ENCODE measurements at places on chromosomes 4 and X.

DNA sequence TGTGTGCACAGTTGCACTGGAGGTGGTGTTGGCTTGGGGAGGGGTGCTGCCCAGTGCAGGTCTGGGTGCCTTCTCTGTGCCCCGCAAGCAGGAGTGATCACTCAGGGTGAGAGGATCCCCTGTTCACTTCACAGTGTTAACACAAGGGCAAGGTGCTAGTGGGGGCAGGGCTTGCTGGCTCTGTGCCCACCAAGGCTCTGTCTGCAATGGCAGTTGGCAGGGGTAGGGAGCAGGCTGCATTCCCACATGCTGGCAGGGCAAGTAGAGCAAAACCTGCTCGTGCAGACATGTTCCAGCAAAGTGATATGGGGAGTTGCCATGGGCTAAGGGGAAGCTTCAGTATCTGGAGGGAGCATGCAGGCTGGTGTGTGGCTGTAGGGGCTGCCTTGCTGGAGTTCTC lies 428.0 kb downstream of the ZNF674 start:
- DNase-seq, result no peak

- no peak for DNase-seq
Observed at GRCh38 chr4:163171590-163171989, 4.9 kb upstream of the NAF1 start.

GRCh38 chr4:89221167-89221867 lies 86.3 kb downstream of the GPRIN3 start:
- no peak for DNase-seq

DNA sequence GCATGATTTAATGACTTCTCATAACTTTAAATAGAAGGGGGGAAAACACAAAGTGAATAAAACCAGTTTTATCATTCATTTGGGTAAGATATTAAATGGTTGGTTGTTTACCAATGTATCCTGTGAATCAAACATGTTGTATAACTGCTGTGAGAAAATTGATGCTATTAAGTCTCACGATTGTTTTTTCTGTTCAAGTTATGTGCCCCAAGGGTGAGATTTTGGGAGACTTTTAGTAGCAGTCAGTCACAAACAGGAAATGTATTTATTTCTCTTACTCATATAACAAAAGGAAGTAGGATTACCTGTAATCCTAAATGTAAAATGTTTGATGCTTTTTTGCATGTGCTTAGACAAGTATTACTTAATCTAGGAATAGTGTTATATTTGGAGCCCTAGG lies 39.2 kb downstream of the MTHFD2L start:
- DNase-seq, result no peak

GRCh38 chr4:24917076-24917856 lies 4.4 kb upstream of the CCDC149 start:
- no peak for DNase-seq

DNA sequence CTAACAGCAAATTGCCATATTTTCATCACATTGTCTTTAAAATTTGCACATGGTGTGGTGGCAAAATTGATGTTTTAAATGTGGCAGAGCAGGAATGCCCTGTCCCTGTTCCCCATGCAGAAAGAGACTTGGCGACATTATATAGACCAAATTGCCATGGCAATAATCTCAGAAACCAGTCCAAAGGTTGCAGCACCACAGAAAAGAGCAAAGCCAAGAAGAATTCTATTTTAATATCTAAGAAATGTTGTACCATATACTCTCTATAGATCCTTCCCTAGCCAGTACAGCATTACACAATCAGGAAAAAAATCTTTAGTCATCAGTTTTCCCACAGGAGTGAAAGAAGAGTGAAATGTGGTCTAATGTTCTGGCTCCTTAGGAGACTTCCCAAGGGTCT lies 80.0 kb downstream of the UGT2B28 start:
- DNase-seq, result no peak

DNA sequence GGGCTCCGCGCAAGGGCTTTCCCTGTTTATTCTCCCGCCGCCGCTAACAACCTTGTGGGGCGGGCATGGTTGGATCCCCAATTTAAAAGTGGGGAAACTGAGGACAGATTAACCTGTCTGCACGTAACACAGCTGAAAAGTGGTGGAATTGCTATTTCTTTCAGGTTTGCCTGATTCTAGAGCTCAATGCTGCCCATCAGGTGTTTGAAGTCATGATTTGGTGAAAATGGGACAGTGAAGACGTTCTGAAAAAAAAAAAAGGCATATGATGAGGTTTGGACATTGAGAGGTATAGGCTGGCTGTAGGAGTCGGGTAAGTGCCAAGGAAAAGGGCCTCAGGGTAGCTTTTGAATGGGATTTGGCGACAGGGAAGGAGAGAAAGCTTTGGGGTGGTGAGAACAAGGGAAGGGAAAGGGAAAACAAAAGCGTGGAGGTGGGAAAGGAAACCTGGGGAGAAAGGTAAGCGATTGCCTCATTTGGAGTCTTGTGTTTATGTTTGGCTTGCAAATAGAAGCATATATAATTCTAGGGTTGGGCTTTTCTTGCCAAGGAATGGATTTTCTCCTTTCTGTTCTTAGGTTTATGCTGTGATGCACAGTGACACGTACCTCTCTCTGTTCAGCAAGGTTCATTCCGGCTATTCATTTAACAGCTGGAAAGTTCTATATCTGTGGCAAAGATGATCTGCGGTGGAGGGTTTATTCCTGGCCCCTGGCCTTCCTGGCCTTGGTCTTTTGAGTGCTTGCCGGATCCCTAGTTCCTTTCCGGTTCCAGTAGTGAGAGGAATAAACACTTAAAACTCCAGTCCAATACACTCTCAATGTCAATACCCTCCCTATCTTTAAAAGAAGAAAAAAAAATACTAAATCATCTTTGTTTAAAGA lies 2.4 kb upstream of the STIM2 start:
- no peak for DNase-seq

- DNase-seq, result peak; percentile 6
Observed at GRCh38 chrX:22652596-22652995, 347.2 kb upstream of the DDX53 start.

DNA sequence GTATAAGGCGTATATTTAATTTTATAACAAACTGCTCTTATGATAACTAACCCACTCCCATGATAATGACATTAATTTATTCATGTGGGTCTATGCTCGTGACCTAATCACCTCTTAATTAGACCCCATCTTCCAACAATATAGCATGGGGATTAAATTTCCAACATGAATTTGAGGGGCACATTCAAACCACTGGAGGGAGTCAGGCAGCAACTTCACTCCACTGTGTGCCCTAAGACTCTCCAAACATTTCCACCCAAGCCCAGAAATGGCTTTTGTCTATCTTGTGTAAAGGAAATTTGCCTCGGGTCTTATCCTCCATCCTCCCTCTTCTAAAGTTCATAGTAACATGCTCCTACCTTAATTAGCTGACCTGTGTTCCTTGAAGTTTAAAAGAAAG lies 616.1 kb upstream of the CPEB2 start:
- no peak for DNase-seq

- no peak for DNase-seq
Observed at GRCh38 chr4:25813448-25814106, 49.2 kb downstream of the SEL1L3 start.

DNA sequence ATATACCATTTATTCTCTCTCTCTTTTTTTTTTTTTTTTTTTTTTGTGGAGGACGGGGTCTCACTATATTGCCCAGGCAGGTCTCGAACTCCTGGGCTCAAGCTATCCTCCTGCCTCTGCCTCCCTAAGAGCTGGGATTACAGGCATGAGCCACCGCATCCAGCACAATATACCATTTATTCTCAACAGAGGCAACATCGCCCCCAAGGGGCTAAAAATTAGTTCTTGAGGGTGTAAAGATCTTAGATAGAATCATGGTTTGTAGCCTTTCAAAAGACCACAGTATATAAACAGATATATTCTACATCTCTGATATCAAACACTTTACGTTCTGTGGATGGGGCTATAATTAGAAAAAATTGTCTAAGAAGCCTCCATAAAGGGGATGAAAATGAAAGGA lies 39.8 kb upstream of the TCEAL2 start:
- no peak for DNase-seq

GRCh38 chr4:65656008-65656407 lies 14.3 kb downstream of the EPHA5 start:
- no peak for DNase-seq

GRCh38 chr4:2716236-2716635 lies 39.9 kb downstream of the TNIP2 start:
- no peak for DNase-seq

- DNase-seq, result peak; percentile 22
Observed at GRCh38 chr4:155972098-155972497, 18.4 kb upstream of the CTSO start.

- DNase-seq, result peak; percentile 38
Observed at GRCh38 chrX:11558972-11559371, 106.7 kb downstream of the ARHGAP6 start.

DNA sequence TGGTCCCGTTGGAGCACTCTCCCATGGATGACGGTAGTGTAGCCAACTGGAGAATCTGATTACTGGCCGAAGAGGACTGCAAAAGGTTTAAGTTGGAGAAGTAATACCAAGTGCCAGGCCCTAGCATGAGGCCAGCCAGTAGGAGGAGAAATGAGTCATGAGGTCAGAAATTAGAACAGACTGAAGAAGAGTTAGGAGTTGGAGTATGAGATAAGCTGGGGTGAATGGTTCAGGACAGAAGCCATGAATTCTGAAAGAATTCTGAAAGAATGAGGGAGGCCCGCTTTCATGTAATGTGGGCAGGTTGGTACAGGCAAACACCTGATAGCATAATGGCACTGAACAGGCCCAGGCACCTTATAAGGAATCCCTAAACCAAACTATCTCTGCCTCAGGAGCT lies 18.4 kb upstream of the STK26 start:
- no peak for DNase-seq

GRCh38 chrX:133594156-133594555 lies 178.9 kb upstream of the GPC4 start:
- no peak for DNase-seq

DNA sequence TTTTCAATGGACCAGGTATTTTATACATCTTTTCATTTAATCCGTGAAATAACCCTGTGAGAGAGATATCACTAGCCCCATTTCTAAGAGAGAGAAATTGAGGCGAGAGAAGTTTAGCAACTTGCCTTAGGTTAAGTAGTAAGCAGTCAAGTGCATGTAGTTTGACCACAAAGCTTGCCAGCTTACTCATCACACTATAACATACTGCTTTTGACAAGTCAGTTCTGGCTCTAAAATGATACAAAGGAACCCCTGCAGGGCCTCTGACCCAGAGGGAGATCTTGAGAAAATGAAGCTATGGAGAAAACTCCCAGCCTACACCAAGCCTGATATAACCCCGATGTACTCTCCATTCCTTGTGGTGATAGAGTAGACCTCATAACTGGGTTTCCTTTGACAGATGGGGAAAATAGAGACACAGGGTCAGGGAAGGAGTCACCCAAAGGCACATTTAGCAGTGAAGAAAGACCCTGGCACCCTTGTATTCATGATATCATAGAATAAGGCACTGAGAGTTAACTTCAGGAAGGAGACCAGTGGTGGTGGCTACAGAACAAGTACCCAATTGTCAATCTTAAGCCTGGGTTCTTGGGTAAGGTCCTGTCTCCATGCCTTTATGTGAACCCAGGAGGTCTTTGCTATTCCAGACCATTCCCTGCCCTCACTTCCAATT lies 60.2 kb upstream of the MSN start:
- no peak for DNase-seq

GRCh38 chr4:110224812-110225211 lies 26.4 kb upstream of the ELOVL6 start:
- DNase-seq, result no peak

DNA sequence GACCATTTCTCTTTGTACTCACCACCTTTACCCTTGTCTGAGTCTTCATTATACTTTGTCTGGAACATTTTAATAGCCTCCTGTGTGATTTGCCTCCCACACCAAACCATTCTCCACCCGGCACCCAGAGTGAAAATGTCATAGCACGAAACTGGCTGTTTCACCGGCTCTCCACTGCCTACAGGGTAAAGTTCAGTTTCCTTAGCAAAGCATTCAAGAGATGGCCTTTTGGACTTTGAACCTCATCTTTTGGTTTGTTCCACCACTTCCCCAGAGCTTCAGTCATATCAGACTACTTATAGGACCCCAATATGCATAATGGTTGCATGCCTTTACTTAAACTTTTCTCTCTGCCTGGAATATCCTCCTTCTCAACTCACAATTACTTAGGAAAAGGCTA lies 38.3 kb downstream of the RAP2C start:
- no peak for DNase-seq

GRCh38 chrX:119398587-119398973 lies 556 bp upstream of the SLC25A43 start:
- no peak for DNase-seq

DNA sequence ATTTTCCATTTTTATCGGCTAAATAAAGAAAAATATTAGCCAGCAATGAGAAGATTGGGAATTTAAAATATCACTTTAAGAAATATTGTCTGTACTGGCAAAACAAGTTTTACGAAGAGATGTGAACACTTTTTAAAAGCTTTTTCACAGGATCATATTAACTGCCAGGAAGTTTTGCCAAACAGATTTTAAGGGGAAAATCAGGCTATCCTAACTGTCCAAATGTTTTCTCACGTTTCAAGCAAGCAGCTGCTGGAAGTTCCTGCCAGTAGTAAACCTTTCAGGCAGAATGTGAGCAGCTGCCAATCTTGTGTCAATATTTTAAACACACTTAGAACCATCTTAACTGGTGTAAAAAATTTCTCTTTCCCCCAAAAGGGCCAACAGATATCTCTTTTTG lies 101.1 kb downstream of the ADGRL3 start:
- no peak for DNase-seq

DNA sequence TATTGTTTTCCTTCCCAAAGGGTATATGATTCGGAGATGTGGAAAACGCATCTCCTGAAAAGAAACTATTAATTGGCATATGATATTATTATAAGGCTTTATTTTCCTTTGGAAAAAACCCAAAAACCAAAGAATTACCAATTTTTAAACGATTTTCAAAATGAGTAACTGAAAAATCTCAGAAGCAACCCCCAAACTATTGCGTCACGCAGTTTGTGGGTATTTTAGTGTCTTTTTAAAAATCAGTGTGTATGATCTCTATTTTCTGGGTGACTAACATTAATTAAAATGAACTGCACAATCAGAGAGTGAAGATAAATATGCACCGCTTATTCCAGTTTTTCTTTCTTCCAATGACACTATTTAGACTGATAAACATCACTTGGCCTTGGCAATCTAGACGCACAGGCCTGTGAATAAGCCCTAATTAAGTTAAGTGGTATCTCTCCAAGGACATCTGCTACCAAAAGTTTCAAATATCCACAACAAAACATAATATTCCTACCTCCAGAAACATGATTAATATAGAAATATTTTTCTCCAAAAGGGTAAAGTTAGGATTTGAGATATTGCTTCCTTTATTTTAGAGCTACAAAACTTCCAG lies 511.5 kb upstream of the FAM241A start:
- DNase-seq, result peak; percentile 18
